ENCODE measurements at places on chromosomes 3 and 15.

GRCh38 chr3:9314796-9315195 lies 48.1 kb upstream of the THUMPD3 start:
- H3K4me1 ChIP-seq: no peaks in the 10 kb centered on the region
- no peak for DNase-seq
- H3K27me3 ChIP-seq: peaks cover 21% of the 10 kb centered on the region
- no peaks in the 10 kb centered on the region for H3K36me3 ChIP-seq

DNA sequence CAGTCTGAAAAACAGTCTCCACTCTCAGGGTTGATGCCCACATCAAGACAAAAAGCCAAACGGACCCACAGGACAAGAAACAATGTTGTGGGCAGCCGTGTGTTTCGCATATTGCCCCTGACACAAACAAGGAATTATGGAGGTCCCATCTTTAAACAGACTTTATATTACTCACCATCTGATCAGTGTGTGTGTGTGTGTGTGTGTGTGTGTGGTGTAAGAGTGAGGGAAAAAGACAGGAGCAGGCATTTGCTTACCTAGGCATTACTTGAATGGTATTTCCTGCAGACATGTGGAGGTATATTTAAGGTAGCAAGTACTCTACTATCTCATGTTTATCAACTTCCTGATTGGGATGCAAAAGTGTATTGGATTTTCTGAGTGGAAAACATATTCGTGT lies 136.3 kb downstream of the TMCO5A start:
- no peak for DNase-seq
- H3K36me3 ChIP-seq: peaks cover 5% of the 10 kb centered on the region
- H3K27me3 ChIP-seq: no peaks in the 10 kb centered on the region
- peaks cover 17% of the 10 kb centered on the region for H3K4me1 ChIP-seq

- H3K36me3 ChIP-seq: no peaks in the 10 kb centered on the region
- H3K27me3 ChIP-seq: peaks cover 36% of the 10 kb centered on the region
- no peak overlapping the region for H3K4me3 ChIP-seq
Observed at GRCh38 chr15:83166218-83166617, 41.4 kb downstream of the HDGFL3 start.

DNA sequence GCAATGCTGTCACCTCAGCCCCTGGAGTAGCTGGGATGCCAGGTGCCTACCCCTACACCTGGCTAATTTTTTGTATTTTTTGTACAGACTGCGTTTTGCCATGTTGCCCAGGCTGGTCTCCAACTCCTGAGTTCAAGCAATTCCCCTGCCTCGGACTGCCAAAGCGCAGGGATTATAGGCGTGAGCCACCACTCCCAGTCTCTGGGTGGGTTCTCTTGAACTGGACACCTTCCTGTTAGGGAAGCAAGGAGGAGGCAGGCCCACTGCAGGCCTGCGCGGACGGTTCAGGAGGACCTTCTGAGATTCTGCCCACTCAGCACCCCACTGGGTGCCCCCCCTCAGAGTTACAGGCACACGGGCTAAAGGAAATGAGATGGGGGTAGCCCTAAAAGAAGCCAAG lies 73.8 kb upstream of the HERC1 start:
- no peaks in the 10 kb centered on the region for H3K36me3 ChIP-seq
- H3K4me3 ChIP-seq: no peak overlapping the region
- peak overlapping the region; percentile 99 for H3K27ac ChIP-seq
- no peak for DNase-seq
- H3K4me1 ChIP-seq: peaks cover 23% of the 10 kb centered on the region

DNA sequence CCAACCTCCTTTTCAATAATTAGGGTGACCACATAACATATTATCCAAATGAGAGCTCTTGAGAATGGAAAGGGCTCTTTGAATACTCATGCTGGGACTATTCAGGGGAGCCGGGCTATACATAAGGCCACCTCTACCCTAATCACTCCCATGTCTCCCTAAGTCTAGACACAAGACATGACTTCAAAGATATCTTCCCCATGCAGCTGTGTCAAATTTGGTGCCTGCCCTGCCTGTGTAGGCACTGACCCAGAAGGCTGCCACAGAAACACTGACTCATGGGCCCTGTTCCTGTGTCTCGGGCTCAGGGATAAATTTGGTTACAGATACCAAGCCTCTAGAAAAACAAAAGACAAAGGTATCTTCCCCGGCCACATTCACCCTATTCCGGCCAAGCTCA lies 70.3 kb downstream of the MYLK start:
- H3K27ac ChIP-seq: no peak overlapping the region
- no peak overlapping the region for H3K4me3 ChIP-seq
- DNase-seq: no peak
- no peaks in the 10 kb centered on the region for H3K36me3 ChIP-seq
- peaks cover 29% of the 10 kb centered on the region for H3K27me3 ChIP-seq

GRCh38 chr15:61796056-61796455 lies 264.2 kb downstream of the VPS13C start:
- H3K4me1 ChIP-seq: no peaks in the 10 kb centered on the region
- H3K27ac ChIP-seq: no peak overlapping the region
- peaks cover 30% of the 10 kb centered on the region for H3K27me3 ChIP-seq
- no peaks in the 10 kb centered on the region for H3K36me3 ChIP-seq

- H3K27me3 ChIP-seq: peaks cover 22% of the 10 kb centered on the region
- H3K4me3 ChIP-seq: peak overlapping the region; percentile 94
- H3K4me1 ChIP-seq: peaks cover 21% of the 10 kb centered on the region
- H3K27ac ChIP-seq: peak overlapping the region; percentile 81
Observed at GRCh38 chr3:97823046-97824004, 1.5 kb downstream of the CRYBG3 start.

- no peaks in the 10 kb centered on the region for H3K27me3 ChIP-seq
- H3K27ac ChIP-seq: no peak overlapping the region
- DNase-seq: no peak
Observed at GRCh38 chr3:172704001-172704400, 6.9 kb downstream of the NCEH1 start.

- no peak overlapping the region for H3K4me3 ChIP-seq
- no peaks in the 10 kb centered on the region for H3K27me3 ChIP-seq
- DNase-seq: no peak
- H3K27ac ChIP-seq: no peak overlapping the region
- no peaks in the 10 kb centered on the region for H3K4me1 ChIP-seq
- peaks cover 57% of the 10 kb centered on the region for H3K36me3 ChIP-seq
Observed at GRCh38 chr15:43859546-43859945, 32.7 kb downstream of the WDR76 start.

GRCh38 chr3:180183346-180183745 lies 146.6 kb upstream of the PEX5L start:
- DNase-seq: no peak
- no peak overlapping the region for H3K27ac ChIP-seq
- H3K4me1 ChIP-seq: no peaks in the 10 kb centered on the region
- no peaks in the 10 kb centered on the region for H3K27me3 ChIP-seq
- no peaks in the 10 kb centered on the region for H3K36me3 ChIP-seq

DNA sequence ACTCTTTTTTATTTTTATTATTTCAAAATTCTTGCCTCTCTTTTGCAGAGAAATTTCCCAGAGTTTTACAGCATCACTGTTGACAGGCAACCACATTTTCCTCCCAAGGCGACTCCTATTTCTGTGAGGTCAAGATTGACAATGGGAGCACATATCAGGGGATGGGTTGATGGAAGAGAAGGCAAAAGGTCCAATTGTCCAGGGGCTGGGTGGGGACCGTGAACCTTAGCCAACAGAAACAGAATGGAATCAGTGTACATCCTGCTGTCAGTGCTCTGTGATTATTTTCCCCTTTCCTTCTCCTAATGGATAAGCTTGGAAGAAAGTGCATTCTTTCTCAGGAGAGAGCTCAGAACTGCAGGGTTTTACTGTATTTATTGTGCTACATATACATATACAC lies 42.4 kb downstream of the CNTN6 start:
- no peak overlapping the region for H3K27ac ChIP-seq
- H3K36me3 ChIP-seq: no peaks in the 10 kb centered on the region
- H3K4me1 ChIP-seq: no peaks in the 10 kb centered on the region

DNA sequence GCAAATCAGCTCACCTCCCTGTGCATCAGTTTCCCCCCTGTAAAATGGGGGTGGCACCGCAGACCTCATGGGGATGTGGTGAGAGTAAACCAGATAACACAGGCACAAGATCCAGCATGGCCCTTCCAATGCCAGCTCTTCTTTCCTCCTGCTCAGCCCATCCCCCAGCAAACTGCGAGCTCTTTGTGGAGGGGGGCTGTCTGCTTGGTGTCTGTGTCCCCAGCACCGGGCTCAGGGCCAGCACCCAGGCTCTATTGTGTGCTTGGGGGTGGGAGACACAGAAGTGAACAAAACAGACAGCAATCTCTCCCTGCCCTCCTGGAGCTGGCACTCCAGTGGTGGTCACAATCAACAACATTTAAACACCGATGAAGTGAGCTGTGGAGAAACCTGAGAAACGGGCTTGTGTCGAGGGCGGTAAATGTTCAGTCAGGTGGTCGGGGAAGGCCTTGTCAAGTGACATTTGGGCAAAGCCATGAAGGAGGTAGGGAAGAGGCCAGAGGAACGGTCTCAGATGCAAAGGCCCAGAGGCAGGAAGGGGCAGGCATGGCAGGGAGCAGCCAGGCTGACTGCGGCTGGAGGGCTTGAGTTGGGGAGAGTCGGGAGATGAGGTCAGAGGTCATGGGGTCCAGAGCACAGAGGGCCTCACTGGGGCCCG lies 28.4 kb downstream of the GRIP2 start:
- DNase-seq: no peak
- no peaks in the 10 kb centered on the region for H3K36me3 ChIP-seq
- H3K4me1 ChIP-seq: peaks cover 8% of the 10 kb centered on the region
- H3K27me3 ChIP-seq: peaks cover 38% of the 10 kb centered on the region
- H3K4me3 ChIP-seq: no peak overlapping the region

DNA sequence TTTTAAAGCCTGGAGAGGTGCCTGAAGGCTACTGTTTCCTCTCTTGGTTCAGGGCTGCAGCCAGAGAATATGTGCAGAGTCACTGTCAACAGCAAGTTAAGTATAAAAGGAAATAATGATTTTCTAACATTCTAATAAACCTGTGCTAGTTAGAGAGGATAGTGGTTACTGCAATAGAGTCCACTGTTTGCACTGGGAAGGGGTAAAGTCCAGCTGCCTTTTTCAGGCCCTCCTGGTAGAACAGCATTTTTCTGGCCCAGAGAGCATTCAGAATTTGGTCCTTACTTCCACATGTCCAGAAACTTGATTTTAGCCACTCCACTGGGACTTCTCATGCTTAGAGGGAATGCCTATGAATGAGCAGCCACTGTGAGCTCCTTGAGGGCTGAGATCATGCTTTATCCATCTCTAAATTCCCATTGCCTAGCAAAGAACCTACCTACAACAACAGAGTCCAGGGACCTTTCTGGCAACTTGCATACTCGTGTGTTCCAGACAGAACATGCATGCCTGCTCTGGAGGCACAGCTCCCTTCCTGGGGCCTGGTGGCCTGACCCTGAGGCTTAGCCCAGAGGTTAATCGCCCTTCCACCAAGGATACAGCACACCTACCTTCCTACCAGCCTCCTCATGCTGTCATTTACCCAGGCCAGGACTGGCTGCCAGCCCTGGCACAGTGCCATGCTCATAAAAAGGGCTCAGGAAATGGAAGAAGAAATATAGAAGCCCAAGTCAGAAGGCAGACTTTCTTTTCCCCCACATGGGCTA lies 50.3 kb upstream of the ATP13A3 start:
- H3K27me3 ChIP-seq: peaks cover 18% of the 10 kb centered on the region
- no peak overlapping the region for H3K27ac ChIP-seq
- no peak for DNase-seq

- DNase-seq: no peak
- no peak overlapping the region for H3K4me3 ChIP-seq
- no peaks in the 10 kb centered on the region for H3K27me3 ChIP-seq
- H3K4me1 ChIP-seq: peaks cover 41% of the 10 kb centered on the region
Observed at GRCh38 chr3:125043599-125044151, 12.1 kb downstream of the HEG1 start.

DNA sequence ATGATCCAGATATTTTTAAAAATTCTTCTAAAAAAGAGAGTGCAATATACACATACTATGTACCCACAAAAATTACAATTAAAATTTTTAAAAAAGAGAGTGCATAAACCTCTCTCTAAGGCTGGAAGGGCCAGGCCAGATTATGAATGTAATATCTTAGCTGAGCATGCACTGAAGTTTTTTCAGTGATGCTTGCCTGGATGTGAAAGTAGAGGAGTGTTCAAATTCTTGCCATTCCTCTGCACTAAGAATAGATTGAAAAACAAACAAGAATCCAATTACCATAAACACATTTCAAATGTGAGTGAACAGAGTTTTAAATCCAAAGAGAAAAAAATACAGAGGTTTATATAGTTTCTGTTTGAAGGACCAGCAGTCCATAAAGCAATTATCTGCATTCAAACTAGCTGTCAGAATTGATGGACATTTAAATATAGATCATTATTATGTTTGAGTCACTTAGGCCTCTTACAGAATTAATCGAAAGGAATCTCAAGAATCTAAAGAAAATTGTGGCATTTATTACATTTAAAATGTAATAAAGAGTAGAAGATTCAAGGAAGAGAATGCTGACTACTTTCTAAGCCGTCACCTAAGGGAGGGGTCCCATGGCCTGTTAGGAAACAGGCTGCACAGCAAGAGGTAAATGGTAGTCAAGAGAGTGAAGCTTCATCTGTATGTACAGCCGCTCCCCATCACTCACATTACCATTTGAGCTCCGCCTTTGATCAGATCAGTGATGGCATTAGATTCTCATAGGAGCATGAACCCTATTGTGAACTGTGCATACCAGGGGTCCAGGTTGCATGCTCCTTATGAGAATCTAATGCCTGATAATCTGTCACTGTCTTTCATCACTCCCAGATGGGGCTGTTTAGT lies 159.3 kb upstream of the MDFIC2 start:
- no peaks in the 10 kb centered on the region for H3K4me1 ChIP-seq
- H3K36me3 ChIP-seq: no peaks in the 10 kb centered on the region
- no peak for DNase-seq
- no peaks in the 10 kb centered on the region for H3K27me3 ChIP-seq
- H3K4me3 ChIP-seq: no peak overlapping the region
- H3K27ac ChIP-seq: no peak overlapping the region

DNA sequence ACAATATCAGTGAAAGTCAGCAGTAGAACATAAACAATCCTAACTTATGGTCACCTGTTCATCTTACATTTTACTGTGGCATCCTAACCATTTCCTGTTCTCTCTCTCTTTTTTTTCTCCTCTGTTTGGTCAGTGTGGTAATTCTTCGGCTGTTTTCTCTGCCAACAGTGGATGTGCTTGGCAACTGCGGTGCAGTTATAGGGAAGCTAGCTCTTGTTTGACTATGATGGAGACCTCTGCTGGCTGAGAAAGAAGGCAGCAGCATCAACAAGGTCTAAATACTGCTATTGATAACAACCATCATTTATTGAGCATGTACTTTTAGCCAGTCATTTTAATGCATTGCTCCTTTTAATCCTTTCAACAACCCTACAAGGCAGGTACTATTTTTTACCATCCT lies 723 bp upstream of the DRD3 start:
- H3K36me3 ChIP-seq: no peaks in the 10 kb centered on the region
- H3K4me3 ChIP-seq: no peak overlapping the region
- no peak for DNase-seq
- H3K27me3 ChIP-seq: no peaks in the 10 kb centered on the region
- H3K27ac ChIP-seq: no peak overlapping the region

- DNase-seq: no peak
- H3K36me3 ChIP-seq: no peaks in the 10 kb centered on the region
- no peak overlapping the region for H3K4me3 ChIP-seq
Observed at GRCh38 chr15:39553947-39554693, 26.8 kb upstream of the THBS1 start.
